Stimulated activated CD4-positive, alpha-beta T cell treated with anti-CD3 and anti-CD28 coated beads, Interleukin-4, amount 100 ng/mL, for 1 hour (primary cell): ENCODE measurements at places on chromosomes 11 and 22.

DNA sequence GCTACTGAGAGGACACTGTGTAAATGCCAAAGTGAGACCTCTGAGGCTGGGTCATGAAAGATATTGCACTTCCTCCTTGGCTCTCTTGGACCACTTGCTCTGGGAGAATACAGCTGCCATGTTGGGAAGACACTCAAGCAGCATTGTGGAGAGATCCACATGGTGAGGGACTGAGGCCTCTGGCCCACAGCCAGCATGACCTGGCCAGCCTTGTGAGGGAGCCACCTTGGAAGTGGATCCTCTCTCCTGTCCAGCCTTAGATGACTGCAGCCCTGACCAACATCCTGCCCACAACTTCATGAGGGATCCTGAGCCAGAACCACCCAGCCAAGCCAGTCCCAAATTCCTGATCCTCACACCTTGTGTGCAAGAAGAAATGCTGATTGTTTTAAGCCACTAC, 30.4 kb downstream of the MB start:
- no peak for DNase-seq

- no peak for DNase-seq
Measured at GRCh38 chr11:69121021-69121420, 34.7 kb upstream of the SMIM38 start.

DNA sequence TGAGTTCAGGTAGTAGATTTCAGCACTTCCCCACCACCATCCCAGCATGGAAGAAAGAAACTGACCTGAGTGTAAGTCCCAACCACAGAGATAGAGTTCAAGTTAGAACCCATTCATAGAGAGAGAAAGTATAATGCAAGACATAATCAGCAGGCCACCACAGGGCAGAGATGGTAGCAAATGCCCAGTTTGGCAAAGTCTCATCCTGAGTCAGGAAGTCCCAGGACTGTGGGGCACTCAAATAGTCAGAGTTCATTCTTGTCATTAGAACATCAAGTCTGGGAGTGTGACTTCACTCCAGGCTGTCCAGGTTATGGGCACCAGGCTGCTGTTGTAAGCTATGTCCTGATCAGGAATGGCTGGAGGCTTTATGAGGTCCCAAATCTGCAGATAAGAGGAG, 72.0 kb upstream of the USP47 start:
- DNase-seq = no peak

- DNase-seq = no peak
Measured at GRCh38 chr11:75272391-75272790, 31.8 kb downstream of the TPBGL start.

DNA sequence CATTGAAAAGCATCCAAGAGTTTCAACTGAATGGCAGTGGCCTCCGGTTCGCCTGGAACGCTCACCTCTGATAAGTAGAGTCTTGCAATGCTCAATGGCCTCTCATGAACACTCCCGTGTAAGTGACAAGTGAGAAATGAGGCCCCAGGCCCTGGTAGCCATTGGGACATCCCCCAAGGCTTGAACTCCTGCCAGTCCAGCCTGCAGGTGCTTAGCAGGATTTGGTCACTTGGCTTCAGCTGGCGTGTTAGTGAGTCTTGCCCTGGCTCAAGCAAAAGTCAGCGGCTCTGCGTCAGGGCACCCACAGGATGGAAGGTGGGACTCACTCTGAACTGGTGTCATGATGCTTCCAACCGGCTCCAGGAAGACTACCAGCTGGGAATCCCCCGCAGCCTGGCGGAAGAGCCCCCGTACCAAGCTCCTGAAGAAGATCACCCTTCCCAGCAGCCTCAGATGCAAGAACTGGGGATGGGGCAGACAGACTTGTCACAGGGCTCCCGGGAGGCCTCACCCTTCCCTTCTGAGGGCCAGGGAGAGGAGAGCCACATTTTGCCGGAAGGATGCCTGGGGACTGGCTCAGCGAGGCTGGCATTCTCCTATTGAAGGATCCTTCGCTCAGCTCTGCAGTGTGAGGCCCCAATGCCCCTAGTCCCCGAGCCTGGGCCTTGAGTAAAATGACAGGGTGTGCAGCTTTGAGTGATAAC, 19.3 kb downstream of the MB start:
- DNase-seq = no peak

GRCh38 chr22:47858773-47859306, 1096.4 kb downstream of the TBC1D22A start:
- no peak for DNase-seq

GRCh38 chr11:45993531-45994001, 71.1 kb downstream of the LARGE2 start:
- DNase-seq = no peak

DNA sequence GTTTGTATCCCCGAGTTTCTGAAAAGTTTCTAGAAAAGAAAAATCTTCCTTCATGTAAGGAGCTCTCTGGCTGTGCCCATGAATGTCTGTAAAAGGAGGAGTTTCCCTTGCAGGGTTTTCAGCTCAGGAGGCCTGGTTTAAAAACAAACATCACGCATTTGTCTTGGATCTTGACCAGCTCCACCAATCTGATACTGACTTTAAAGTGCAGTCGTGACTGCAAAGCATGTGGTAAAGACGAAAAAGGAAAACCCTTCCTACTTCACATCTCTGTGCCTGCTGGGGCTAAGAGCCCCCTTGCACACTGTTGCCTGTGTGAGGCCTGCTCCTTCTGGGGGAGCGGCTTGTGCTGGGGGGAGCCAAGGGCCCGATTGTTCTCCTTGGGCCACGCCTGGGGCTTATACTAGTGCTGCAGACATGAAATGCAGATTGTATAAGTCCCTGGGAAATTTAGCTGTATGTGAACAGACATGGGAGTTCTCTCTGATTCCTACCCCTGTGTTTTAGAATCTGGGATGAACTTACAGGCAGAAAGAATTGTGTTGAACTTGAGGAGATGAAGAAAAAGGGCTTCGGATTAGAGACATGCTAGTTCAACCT, 62.1 kb downstream of the ADAMTS15 start:
- no peak for DNase-seq

DNA sequence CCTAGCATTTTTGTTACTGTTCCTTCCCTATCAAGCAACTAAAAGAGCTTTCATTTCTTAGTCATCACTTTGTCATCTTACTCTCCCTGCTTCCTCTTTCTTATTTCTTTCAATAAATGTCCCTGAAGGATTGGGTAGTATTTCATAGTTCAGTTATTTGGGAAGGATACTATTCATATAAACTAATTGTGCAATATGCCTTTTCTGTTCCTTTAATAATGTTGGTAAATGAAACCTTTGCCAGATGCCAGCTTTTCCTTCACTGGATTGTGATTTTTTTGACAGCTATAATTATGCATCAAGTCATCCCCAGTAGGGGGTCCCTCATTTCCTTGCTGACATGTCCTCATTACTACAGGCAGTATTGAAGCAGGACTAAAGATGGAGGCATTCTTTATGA, 101.7 kb downstream of the ATM start:
- no peak for DNase-seq

- DNase-seq = no peak
Measured at GRCh38 chr11:125088576-125089455, 22.6 kb downstream of the TMEM218 start.

- DNase-seq = no peak
Measured at GRCh38 chr11:37558619-37559210, 960.7 kb upstream of the RAG2 start.

DNA sequence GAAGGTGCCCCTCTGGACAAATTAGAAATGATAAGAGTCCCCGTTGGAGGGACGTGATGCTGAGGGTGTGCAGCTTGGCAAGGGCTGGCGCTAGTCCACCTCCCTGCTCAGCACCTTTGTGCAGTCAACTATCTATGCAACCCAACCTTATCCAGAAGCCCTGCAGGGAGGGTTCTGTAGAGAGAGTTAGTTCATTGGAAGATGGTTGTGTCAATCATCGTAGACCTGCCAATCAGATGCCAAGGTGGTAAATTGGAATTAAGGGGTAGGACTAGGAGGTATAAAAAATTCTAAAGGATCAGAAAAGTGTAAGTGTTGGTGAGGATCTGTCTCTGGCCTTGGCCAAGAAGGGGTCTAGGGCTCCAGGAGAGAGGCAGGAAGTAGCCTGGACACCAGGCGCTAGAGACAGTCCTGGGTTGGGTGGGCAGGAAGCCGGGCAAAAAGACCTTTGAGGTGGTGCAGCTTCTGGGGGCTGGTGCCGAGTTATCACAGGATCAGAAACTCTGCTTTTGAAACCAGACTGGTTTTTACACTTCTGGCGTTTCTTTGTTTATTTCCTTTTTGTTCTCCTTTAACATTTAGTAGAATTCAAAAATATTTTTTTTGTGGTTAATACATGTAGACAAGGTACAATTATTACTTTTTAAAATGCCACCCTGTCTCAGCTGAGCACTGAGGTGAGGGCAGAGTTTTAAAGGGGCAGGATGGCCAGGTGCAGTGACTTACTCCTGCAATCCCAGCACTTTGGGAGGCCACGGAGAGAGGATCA, 1.6 kb downstream of the C1QTNF6 start:
- no peak for DNase-seq

GRCh38 chr22:50678218-50678650, 5.6 kb downstream of the SHANK3 start:
- DNase-seq = no peak

DNA sequence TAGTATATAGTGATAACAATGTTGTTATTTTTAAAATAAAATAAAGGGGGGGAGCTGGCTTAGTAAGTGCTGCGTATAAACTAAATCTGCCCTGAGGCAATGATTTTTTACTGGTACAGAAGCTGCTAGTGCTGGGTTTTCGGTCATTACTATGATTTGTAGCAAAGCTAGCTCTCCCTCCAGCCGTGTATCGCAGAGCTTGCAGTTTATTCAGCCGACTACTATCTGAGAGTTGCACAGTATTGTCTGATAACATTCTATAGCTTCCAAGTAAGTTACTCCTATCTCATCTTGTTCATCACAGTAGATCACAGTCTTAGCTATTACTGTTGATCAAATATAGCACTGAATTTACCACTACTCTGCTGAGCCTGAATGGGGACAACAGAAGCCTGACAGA, 805.5 kb upstream of the ARHGAP42 start:
- DNase-seq = no peak

GRCh38 chr22:20424932-20425565, 12.6 kb downstream of the SCARF2 start:
- peak; percentile 25 for DNase-seq

DNA sequence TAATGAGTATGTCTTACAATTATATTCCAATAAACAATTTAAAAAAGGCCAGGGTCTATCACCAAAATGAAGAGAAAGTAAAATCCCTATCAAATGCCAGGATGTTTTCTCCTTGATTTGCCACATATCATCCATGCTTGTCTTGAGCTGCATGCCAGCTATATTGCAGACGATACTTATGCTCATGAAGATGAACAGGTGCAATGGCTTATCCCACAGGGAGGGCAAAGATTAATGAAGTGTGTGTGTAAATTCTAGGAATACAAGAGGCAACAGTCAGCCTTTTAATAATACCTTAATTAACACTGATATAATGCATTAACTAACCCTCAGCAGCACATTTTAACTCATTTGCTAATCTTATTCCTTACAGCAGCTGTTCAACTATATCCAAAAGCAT, 850.5 kb downstream of the KCNA4 start:
- DNase-seq = no peak

- DNase-seq = no peak
Measured at GRCh38 chr22:22913989-22914388, 26.4 kb downstream of the IGLL5 start.

GRCh38 chr11:58628446-58628845, 6.0 kb downstream of the CNTF start:
- no peak for DNase-seq

DNA sequence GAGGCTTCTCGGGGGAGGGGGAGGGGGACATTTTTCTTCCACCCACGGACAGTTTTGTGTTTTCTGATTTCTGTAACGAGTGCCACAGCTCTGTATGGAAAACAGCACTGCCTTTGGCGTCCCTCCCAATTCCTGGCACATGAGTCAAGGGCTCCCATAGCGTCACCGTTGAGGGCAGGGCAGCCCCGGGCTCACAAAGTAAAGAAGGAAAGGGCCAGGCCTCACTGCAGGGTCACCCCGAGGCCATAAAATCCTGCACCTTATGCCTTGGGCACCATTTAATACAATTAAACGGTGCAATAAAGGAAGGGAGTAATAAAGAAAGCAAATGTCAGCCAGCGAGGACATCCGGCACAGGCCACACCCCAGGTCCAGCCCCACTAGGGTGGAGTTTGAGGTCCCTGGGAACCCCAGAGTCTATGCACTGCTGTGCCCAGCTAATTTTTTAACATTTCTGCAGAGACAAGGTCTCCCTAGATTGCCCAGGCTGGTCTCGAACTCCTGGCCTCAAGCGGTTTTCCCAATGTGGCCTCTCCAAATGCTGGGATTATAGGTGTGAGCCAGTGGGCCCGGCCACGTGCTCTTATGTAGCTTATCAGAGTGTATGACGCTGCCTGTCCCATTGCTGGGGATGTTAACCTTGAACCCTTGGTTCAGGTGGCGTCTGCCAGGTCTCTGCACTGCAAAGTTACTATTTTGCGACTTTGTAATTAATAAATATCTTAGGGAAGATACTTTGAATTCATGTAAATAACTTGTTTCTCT, 13.6 kb upstream of the MUC2 start:
- DNase-seq = no peak

DNA sequence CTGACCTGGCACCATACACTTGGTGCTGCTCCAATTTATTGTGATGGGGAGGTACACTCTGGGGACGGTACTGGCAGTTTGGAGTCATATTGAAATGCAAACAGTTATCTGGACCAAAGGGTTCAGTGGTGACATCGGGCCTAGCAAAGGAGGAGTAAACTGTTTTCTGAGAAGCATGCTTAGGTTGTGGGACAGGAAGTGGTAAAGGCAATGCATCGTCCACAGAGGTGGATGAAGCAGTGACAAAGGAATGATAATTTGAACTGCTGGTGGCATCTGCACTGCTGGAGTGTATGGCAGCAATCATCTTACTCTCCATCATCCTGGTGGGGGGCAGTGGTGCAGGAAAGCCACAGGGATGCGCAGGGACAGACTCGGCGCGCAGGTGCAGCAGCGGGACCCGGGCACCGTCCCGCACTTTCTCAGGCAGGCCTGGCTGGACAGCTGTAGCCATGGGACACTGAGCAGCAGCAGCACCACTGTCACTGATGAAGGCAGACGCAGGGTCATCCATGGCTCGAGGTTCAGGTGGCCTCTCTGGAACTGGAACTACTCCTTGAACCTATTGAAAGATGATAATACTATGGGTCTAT, 28.0 kb upstream of the TP53AIP1 start:
- no peak for DNase-seq

GRCh38 chr11:74714904-74715303, 16.3 kb downstream of the CHRDL2 start:
- no peak for DNase-seq

GRCh38 chr22:48084041-48084728, 1321.7 kb downstream of the TBC1D22A start:
- DNase-seq = no peak
